EH (cell line): ENCODE measurements at places on chromosomes 11 and 22.

DNA sequence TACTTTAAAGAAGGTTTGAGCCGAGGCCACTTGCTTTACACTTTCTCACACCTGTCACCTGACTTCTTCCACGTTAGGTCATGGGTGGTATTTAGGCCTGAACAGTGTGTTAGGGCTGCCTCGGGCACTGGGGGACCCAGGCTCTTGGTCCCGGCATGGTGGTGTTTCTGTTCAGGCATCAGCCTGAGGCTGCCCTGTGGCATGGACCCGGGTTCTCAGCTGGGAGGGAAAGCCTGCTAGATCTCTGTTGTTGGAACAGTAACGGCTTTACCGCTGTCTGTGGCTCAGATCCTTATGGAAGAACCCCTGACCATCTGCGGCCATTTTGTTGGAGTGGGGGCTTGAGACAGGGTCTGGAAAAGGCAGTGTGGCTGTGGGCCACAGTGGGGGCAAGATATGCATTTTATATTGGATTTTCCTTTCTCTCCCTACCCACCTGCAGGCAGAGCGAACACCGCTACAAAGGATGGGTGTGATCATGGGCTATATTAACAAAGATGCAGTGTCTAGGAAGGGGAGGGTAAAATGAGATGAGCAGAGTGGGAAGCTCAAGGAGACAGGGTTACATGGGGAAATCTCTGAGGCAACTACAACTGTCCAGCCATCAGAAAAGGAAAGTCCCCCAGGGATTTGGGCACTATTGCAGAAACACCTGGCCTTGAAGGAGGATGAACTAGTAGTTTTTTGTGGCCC is 1.6 kb upstream of the KCNJ11 start:
- no peak for DNase-seq

DNA sequence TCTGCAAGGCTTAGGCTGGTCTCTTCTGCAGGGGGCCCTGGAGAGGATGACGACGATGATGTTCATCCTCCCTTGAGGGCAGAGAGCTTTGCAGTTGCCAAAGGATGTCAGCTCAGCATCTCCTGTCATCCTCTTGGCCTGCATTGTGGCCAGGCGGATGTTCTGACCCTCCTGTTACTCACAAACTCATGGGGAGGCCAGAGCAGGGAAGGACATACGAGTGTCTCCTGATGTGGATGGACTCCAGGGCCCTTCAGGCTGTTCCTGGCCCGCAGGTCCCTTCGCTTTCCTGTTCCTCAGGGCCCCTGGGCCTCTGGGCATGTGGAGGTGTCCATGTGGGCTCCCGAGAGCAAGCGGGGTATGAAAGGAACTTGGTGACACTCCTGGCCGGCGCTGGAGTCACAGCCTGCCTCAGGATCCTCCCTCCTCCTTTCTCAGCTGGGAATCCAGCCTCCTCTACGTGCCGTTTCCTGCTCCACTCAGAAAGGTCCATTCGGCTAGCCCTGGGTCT is 8.5 kb downstream of the ADORA2A start:
- peak; percentile 78 for DNase-seq

- DNase-seq: peak; percentile 44
Observed at GRCh38 chr11:73402834-73403185, 26.6 kb downstream of the RELT start.

- peak; percentile 79 for DNase-seq
Observed at GRCh38 chr11:44936525-44936924, 14.2 kb downstream of the TP53I11 start.

- no peak for DNase-seq
Observed at GRCh38 chr11:36451681-36452080, 58.4 kb downstream of the TRAF6 start.

- peak; percentile 48 for DNase-seq
Observed at GRCh38 chr22:20128902-20129746, 2.5 kb upstream of the ZDHHC8 start.

DNA sequence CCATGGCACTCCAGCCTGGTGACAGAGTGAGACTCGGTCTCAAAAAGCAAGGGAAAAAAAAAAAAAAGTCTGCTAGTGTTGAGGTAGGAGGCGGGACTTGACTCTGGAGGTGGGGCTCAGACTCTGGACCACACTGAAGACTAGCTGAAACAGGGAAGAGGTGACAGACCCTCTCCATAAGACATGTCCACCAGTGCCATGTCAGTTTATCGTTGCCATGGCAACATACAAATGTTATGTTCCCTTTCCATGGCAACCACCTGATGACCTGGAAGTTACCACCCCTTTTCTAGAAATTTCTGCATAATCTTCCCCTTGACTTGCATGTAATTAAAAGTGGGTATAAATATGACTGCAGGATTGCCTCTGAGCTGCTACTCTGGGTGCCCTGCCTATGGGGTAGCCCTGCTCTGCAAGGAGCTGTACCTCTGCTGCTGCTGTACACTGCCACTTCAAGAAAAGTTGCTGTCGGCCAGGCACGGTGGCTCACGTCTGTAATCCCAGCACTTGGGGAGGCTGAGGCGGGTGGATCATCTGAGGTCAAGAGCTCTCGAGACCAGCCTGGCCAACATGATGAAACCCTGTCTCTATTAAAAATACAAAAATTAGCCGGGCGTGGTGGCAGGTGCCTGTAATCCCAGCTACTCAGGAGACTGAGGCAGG is 55.1 kb downstream of the KIAA1671 start:
- DNase-seq: no peak

DNA sequence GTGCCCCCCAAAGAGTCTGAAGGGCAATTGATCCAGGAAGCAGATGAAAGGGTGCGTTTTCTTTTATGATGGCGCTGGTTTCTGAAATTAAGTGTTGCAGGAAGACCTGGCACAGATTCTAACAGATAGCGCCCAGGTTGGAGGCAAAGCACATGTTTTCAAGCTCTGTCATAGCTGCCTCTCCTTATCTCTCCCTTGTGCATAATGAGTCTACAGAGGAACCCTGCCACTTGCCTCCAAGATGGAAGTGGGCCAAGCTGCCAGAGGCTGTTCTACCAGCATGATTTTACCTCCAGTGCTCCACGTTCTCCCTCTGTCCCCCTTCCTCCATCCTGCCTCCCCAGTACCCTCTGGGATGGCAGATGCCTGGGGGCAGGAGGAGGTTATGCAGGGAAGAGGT is 30.0 kb upstream of the TLCD5 start:
- no peak for DNase-seq

- DNase-seq: no peak
Observed at GRCh38 chr22:41913842-41914534, 886 bp downstream of the SHISA8 start.

DNA sequence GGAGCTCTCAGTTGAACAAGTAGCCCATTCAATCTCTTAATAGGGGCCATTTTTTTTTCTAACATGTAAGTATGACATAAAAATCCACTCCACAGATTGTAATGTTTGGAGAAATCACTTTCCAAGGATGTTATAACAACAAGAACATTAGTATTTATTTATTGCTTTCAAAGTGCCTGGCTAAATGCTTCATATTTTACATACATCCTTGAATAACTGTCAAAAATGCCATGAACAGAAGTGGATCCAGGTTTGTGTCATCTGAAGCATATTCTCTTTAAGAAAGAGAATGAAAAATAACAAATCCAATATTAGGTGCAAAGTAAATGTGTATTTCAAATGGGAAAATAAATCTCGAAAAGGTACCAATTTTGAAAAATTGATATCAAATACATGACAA is 344.0 kb upstream of the FAT3 start:
- no peak for DNase-seq

DNA sequence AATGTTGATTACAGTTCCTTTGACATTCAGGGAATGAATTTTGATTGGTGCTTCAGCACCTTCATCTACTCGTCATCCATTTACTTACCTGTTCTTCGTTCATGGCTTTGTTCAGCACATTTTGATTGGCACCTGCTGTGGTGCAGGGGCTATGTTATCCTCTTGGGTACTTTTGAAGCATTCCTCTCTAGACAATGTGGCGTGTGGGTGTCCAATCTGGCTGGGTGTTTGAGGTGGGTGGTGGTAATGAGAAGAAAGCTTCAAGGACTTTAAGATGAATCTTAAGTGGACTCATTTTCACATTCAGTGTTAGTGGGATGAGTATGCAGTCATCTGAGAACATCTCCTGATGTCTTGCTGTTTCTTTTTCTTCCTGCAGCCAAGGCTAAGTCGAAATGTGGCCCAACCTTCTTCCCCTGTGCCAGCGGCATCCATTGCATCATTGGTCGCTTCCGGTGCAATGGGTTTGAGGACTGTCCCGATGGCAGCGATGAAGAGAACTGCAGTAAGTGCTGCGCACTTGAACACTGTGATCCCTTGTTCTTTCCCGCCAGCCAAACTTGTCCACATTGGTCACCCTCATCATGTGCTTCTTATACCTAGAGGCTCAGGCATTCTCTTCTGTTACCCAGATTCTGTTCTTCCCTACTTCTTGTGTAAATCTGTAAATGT is 137.5 kb downstream of the LDLRAD3 start:
- no peak for DNase-seq

GRCh38 chr22:47298017-47298785 is 535.8 kb downstream of the TBC1D22A start:
- DNase-seq: no peak

DNA sequence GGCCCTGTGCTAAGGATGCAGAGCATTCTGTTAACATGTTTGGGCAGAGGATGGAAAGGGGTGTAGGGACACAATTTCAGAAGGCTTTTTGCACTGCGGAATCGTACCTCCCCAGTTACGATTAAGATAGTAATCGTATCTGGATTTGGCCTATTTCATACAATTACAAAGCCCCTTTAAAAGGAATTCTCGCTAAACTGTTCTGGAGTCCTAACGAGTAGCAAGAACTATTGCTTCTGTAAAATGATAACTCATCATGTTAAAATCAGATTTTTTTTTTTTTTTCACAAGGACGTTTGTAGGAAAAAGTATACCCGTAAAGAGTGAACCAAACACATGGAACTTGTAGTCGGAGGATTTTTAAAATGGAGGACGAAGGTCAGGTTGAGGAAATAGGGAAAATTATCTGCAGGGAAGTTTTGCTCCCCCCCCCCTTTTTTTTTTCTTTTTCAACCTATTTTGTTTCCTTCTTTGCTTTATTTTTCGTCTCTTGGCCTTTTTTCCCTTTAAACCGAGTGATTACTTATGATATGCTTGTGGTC is 934 bp downstream of the HSD17B12 start:
- peak; percentile 23 for DNase-seq

GRCh38 chr22:49070501-49070900 is 757.2 kb downstream of the BRD1 start:
- no peak for DNase-seq

- DNase-seq: no peak
Observed at GRCh38 chr22:23549198-23549595, 30.9 kb downstream of the IGLL1 start.

- no peak for DNase-seq
Observed at GRCh38 chr22:20729194-20729593, 44.7 kb upstream of the SERPIND1 start.

DNA sequence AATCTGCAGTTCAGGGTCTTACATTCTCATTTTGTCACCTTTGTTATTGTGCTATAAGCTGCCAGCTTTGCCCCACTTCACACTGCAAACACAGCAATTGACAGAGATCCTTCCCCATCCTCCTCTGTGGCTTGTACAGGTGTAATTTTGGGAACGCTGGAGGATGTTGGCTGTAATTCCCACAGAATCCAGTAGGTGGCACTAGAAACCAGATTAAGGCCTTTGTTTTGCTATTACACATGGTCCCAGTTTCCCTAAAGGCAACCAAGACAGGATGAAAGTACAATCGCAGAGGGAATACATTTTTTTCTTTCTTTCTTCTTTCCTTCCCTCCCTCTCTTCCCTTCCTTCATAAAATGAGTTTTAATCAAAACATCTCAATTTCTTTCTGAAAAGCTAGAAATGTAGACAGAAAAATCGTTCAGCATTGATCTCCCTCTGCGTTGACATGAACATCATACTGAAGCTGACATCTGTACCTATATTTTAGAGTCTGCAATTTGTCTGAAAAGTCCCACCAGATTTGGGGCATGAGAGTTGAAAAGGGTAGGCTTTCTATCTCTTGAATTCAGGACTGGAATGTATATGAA is 21.3 kb upstream of the NELL1 start:
- DNase-seq: peak; percentile 49

GRCh38 chr22:48208894-48209293 is 1446.4 kb downstream of the TBC1D22A start:
- DNase-seq: no peak

DNA sequence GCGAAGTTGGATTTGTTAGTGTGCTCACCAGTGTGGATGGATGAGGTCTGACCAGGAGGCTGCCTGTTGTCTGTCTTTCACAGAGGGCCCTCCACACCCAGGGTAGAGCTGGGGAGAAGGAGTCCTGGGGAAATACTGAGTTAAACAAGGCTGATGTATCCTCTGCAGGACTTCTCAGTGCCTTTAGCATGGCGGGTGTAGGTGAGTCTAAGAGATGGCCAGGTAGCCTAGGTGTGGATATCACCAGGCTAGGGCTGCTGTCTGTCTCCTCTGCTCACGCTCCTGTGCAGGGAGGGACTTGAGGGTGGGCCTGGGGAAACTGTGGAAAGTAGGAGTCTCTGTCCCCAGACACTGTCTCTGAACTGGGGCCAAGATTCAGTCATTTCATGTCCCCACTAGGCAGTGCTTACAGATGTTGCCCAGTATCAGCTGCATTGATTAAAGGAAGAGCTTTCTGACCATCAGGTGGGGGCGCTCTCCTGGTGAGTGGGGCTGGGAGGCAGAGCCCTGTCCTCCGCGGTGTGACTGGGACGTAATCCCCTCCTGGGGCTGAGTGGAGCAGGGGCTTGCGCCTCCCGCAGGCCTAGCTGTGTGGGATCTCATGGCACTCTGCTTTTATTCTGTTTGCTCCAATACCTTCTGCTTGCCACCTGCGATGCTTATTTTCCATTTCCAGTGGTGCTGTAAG is 35.5 kb upstream of the CCDC188 start:
- DNase-seq: no peak

- peak; percentile 73 for DNase-seq
Observed at GRCh38 chr11:20127671-20128527, 32.4 kb downstream of the DBX1 start.
